ENCODE measurements at places on chromosomes 1 and 21.
A peak's percentile ranks its signal among the peaks of the same experiment; 100 is the strongest.

- no peak for DNase-seq
Measured at GRCh38 chr1:25473653-25474225, 43.0 kb downstream of the MACO1 start.

DNA sequence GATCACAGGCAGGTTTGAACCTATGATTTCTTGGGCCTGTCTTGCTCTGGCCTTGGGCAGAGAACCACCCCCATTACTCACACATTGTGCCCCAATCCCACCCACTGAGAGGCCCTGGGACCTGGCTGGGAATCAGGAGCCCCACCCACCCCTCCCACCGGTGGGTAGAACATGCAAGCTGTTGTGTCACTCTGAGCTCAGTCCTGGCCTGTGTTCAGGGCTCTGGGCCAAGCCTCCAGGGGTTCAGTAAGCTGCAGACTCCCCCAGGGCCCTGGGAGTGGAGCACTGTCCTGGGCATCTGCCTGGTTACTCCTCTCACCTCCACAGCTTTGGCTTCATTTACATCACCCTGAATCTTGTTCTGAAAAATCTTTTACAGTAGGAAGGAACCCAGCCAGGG lies 270.5 kb downstream of the RRAGC start:
- peak; percentile 3 for DNase-seq

GRCh38 chr1:172398970-172399755 lies 21.3 kb upstream of the C1orf105 start:
- DNase-seq, result peak; percentile 99

- DNase-seq, result no peak
Measured at GRCh38 chr21:33949516-33950430, 34.2 kb upstream of the ATP5PO start.

DNA sequence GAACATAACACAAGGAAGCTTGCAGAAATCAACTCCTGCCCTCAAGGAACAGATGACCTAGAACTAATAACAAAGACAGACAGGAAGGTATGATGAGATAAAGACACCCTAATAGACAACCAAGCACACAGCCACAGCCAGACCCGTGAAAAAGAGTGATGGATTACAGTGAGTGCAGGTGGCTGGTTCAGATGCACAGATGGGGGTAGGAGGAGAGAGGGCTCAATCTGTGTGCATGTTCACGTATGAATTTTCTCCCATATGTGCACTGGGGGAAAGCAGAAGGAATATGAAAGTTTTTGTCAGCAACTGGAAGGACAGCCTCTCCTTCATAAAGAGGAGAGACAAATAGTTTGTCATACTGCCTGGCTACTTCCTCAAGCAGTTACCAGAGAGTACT lies 367.1 kb downstream of the PBX1 start:
- DNase-seq, result no peak

GRCh38 chr21:42316891-42317290 lies 1.7 kb upstream of the TFF3 start:
- no peak for DNase-seq

DNA sequence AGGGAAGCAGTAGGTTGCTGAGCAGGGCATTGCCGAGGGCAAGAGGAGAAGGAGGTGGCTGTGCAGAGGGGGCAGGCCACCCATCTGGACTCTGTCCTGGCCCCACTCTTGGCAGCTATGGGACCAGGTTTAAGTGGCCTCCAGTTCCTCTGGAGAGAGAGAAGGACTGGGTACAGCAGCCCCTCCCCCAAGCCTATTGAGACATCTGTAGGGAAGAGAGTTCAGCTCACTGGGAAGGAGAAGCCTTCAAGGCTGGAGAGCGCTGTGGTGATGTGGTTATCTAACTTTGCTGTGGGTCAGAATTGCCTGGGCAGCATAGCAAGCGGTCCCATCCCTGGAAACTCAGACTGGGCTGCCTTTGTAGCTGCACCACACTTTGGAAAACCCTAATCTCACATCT lies 93.9 kb downstream of the KCNJ15 start:
- DNase-seq, result peak; percentile 39

GRCh38 chr1:6785318-6785727 lies at the start of gene CAMTA1:
CAMTA1 (plus strand) TSS chr1:6785454; CDS start chr1:6785531, 77 bp downstream.
- DNase-seq, result no peak

DNA sequence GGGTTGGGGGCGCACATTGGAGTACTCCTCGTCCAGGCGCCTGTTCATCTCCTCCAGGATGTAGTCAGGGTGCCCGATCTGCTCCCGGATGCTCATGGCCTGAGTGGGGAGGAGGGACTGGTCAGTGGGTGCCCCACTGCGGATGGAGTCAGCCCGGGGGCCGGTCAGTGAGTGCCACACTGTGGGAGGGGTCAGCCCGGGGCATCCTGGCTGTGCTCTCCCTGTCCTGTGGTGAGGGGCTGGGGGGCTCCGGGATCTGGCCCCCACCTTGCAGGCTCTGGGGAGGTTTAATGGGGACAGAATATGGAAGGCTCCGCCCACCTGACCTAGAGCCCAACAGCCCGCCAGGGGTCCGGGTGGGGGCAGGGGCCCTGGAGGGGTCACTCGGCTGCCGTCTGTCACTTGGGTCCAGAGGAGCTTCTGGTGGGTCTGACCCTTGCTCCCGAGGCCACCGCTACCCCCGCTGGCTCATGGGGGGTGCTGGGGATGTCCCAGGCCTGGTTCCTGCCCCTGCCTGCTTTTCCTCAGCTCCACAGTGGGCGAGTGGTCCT lies 8.8 kb downstream of the PRXL2B start:
- no peak for DNase-seq
